ENCODE measurements at places on chromosomes 3 and 15.

- no peak for DNase-seq
Measured at GRCh38 chr3:18010001-18010400, 267.6 kb upstream of the TBC1D5 start.

GRCh38 chr3:171566803-171567422 lies 106.7 kb upstream of the TNIK start:
- DNase-seq: no peak

- no peak for DNase-seq
Measured at GRCh38 chr3:187719628-187720336, 17.4 kb upstream of the RTP2 start.

- no peak for DNase-seq
Measured at GRCh38 chr15:67134871-67135492, 69.6 kb downstream of the SMAD3 start.

DNA sequence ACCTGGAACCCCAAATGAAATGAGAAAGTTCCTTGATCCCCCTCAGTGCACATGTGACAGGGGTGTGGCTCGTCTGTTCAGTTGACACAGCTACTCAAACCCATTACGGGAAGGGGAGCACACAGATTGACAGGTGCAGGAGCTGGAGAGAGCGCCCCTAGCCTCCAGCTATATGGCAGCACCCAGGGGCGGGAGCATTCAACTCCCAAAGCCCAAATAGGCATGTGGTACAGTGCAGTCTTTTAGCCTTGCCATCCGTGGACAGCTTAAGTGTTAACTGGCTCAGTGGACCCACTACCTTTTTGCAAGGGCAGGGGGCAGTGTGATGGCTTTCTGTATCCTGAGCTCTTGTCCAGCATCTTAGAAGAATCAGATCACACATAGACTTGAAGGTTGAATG lies 1374.2 kb upstream of the ALCAM start:
- DNase-seq: no peak

GRCh38 chr3:140128631-140129030 lies 193.6 kb downstream of the CLSTN2 start:
- DNase-seq: no peak

DNA sequence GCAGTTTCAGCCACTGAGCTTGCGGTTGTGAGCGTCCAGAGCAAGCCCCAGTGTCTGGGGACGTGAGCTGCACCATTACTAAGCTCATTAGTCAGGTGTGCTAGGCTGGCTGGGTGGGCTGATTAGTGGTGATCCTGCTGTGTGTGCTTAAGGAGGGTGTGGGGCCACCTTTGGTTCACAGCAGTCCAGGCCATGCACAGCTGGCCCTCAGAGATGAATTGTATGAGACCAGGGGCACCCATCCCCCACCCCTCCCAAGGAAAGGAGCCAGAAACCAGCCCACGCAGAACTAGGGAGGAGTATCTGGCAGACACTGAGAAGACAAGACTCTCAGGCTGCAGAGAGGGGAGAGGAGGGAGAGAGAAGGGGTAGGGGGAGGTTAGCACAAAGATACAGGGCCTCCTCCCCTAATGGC lies 3.8 kb downstream of the TYRO3 start:
- no peak for DNase-seq

DNA sequence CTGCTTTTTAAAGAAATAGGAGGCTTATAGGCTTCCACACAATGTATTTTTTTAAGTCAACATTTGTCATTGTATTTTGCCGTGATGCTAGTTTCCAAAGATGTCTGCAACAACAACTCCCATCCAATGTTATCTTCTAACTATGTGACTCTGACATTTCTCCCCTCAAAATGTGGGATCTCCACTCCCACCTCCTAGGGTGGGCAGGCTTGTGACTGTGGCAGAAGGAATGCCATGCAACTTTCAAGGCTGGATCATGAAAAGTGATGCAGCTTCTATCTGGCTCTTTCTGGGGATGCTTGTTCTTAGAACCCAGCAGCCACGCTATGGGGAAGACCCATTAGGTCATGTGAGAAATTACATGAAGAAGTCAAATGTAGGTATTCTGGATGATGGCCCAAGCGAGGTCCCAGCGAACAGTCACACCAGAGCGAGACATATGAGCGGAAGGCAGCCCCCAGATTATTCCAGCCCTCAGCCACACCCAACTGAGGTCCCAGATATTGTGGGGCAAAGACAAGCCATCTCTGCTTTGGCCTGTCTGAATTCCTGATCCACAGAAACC lies 124.3 kb downstream of the BDH1 start:
- DNase-seq: no peak

DNA sequence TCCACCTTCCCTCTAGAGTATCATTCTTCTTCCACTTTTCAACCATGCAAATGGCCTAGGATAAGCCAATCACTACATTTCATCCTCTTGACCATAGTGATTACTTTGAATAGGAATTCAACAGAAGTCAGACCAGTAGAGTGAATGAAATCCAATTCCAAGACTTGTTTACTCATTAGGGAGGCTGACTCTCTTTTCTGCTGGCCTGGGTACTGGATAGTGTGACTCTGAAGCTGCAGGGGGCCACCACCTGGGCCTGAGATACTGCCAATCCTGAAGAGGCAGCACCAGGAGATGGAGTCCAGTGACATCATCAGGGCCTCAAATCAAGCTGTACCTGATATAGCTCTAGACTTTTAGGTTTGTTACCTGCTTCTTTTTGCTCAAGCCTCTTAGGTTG lies 7.0 kb upstream of the FSTL1 start:
- DNase-seq: no peak

GRCh38 chr3:191300422-191300821 lies 28.8 kb upstream of the CCDC50 start:
- DNase-seq: no peak

- no peak for DNase-seq
Measured at GRCh38 chr3:128484404-128485281, 8.4 kb downstream of the GATA2 start.

Measured in activated effector memory CD4-positive, alpha-beta T cell treated with Interleukin-2 at 50 U/mL for 16 hours (primary cell).